Naive thymus-derived CD4-positive, alpha-beta T cell (primary cell): ENCODE measurements at places on chromosomes 2 and 18. TPM values are rescaled to one million over a fixed set of nuclear protein-coding genes. Genes with fewer than 3 reads are reported as not detected.

Gene KCTD18
- polyA plus RNA-seq, result 13.2 TPM

Gene SEMA4F
- polyA plus RNA-seq, result 8.6 TPM

DNA sequence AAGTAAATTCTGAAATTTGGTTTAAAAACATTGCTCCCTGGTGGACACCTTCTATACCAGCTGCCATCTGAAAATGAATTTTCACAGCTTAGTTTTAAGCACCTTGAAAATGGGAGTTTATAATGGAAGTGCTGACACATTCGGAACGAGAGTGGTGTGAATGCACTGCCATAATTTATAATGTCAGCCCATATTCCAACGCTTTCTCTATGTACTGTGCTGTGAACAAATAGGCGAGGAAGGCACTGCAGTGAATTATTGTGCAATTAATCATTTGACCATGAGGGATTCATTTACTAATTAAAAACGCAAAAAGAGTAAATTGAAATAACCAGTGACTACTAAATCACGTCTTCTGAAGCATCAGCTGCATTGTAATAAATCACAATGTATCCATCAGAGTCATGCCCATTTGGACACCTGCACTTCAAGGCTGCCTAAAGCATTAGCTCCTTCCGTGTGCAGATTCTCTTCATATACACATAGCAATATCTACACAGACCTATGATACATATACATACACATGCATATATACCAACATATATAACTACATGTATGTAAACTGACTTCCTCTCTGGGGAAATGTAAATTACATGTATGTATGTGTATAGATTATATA lies 699.8 kb downstream of the GALR1 start:
- DNase-seq, result no peak
- no peak overlapping the region for H3K27ac ChIP-seq
- H3K27me3 ChIP-seq, result no peaks in the 10 kb centered on the region
- no peaks in the 10 kb centered on the region for H3K4me1 ChIP-seq

DNA sequence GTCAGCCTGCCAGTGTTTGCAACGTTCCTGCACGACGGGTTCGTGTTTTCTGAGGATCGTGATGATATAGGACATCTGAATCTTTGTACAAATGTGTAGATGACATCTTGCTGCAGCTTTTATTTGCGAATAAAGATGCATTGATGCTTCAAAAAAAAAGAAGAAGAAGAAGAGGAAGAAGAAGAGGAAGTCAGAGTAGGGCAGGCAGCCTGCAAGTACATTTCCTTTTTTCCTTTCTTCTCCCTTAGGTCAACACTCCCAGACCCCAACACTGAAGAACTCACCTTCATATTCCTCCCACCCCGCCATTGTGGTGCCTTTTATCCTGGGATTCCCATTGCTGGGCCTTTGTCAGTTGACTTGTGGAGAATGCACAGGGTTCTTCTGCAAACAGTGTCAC lies 91.5 kb downstream of the FHOD3 start:
- H3K36me3 ChIP-seq, result no peaks in the 10 kb centered on the region
- no peak for DNase-seq
- H3K27me3 ChIP-seq, result no peaks in the 10 kb centered on the region
- H3K27ac ChIP-seq, result no peak overlapping the region
- H3K4me3 ChIP-seq, result no peak overlapping the region

- DNase-seq, result no peak
- H3K27ac ChIP-seq, result no peak overlapping the region
Observed at GRCh38 chr2:128395196-128395595, 76.5 kb upstream of the HS6ST1 start.

- H3K27ac ChIP-seq, result no peak overlapping the region
- DNase-seq, result no peak
- no peaks in the 10 kb centered on the region for H3K36me3 ChIP-seq
Observed at GRCh38 chr2:75324141-75324540, 124.8 kb upstream of the TACR1 start.

DNA sequence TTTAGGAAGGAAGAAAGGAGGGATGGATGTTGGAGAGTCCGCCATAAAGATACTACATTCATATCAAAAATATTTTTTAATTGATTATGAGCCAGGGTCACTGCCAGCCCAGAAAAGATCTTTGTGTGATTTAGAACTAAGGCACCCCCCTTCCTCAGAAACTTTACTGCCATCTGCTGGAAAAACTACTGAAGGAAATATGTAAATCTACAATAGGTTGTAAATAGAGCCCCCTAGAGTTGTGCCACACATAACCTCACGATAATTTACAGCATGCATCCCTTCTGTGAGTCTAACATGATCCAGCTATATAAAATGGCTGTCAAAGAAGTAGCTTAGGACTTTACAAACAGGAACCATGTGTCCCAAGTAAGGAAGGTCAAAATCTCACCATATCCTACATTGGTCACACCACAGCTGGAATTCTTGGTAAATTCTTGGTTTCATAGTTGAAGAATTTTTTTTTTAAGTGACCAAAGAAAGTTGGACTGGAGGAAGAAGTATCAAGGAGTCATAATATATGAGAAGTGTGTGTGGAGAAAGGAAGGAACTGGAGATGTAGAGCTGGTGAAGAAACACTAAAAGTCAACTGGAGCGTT lies 152.5 kb downstream of the CYP26B1 start:
- no peaks in the 10 kb centered on the region for H3K36me3 ChIP-seq
- H3K4me3 ChIP-seq, result no peak overlapping the region
- H3K27me3 ChIP-seq, result no peaks in the 10 kb centered on the region
- H3K4me1 ChIP-seq, result no peaks in the 10 kb centered on the region
- no peak for DNase-seq

DNA sequence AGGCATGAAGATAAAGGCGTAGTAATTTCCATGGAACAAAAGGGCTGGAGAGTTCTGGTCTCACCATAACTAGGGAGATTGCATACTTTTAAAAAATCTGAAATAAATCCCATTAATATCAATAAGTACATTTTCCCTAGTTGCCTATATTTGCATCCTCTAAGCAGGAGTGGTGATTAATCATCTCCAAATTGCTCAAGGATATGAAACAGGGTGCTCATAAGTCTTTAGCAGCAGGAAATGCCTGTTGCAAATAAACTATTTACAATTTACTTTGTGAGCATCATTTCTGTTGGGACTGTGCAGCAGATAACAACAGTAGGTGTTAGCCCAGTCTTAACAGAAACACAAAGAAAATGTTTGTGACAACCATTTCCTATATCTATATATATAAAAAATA lies 92.4 kb upstream of the TMEM178A start:
- H3K4me1 ChIP-seq, result no peaks in the 10 kb centered on the region
- no peaks in the 10 kb centered on the region for H3K36me3 ChIP-seq
- no peaks in the 10 kb centered on the region for H3K27me3 ChIP-seq
- H3K27ac ChIP-seq, result no peak overlapping the region
- no peak overlapping the region for H3K4me3 ChIP-seq
- DNase-seq, result no peak

- no peaks in the 10 kb centered on the region for H3K27me3 ChIP-seq
- DNase-seq, result no peak
- H3K4me1 ChIP-seq, result no peaks in the 10 kb centered on the region
- H3K36me3 ChIP-seq, result no peaks in the 10 kb centered on the region
- H3K27ac ChIP-seq, result no peak overlapping the region
Observed at GRCh38 chr2:29482867-29483266, 367.7 kb downstream of the CLIP4 start.

DNA sequence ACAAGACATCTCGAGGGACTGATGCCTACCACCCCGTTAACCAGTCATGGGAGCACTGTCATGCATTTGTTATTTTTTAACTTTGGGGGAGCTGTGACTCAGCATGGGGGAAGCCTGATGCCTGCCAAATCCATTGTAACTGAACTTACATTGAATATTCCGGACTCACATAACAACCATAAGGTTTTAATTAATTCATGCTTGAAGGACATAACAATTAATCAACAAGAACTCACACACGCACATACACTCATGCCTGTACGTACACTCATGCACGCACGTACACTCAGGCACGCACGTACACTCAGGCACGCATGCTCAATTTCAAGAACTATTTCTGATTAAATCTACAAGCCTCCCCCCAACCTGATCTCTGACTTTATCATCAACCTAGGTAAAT lies 1639.1 kb downstream of the SUCLG1 start:
- H3K27me3 ChIP-seq, result no peaks in the 10 kb centered on the region
- no peaks in the 10 kb centered on the region for H3K36me3 ChIP-seq
